ENCODE measurements at places on chromosomes 16 and 17.

DNA sequence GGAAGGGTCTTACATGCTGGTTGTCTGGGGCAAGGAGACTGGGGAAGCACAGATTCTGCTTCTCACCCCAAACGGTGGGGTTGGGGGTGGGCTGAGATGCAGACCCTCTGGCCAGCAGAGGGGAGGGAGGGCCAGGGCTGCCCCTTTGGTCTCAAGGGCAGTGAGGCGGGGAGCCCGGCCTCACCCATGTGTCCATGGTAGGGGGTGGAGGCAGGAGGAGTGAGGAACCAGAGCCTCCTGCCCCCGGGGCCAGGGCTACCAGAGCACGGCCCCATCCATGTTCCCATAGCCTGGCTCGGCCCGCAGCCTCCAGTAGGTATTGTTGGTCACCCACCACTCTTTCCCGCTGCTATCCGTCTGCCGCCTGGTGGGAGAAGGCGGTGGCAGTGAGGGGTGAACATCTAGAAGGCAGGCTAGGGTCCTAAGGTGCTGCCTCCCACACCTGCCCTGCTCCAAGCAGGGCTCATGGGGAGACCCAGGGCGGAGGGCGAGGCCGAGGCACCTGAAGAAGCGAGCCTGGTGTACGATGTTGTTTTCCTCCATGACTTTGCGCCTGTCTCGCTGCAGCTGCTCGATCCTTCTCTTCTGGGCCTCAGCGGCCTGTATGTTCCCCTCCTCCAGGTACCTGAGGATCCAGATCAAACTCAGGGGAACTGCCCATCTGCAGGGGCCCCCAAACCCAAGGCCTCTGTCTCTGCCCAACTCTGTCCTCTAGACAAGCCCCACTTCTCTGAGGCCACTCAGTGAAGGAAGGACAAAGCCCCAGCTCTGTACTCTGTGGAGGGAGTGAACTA, 13.4 kb downstream of the OSBPL7 start:
- no peak for DNase-seq

DNA sequence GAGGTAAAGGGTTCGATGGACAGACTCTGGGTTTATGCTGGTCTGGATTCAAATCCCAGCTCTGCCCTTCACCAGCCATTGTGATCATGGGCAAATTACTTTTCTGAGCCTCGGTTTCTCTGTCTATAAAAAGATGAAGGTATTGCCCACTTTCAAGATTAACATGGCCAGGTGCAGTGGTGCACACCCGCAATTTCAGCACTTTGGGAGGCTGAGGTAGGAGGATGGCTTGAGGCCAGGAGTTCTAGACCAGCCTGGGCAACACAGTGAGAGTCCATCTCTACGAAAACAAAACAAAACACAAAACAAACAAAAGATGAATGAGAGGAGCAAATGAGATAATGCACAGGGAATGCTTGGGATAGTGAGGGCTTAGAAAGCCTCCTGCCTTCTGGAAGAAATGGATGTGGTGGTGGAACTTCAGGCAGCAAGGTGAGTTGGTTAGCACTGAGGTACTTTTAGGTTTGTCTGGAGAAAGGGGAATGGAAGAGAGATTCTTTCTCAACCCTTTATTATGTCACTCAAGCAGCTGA, 8.5 kb downstream of the ADGRG3 start:
- DNase-seq = no peak

- peak; percentile 39 for DNase-seq
Observed at GRCh38 chr16:14545346-14545884, 84.6 kb downstream of the PARN start.

- no peak for DNase-seq
Observed at GRCh38 chr17:35766903-35767510, 6.3 kb downstream of the C17orf50 start.

DNA sequence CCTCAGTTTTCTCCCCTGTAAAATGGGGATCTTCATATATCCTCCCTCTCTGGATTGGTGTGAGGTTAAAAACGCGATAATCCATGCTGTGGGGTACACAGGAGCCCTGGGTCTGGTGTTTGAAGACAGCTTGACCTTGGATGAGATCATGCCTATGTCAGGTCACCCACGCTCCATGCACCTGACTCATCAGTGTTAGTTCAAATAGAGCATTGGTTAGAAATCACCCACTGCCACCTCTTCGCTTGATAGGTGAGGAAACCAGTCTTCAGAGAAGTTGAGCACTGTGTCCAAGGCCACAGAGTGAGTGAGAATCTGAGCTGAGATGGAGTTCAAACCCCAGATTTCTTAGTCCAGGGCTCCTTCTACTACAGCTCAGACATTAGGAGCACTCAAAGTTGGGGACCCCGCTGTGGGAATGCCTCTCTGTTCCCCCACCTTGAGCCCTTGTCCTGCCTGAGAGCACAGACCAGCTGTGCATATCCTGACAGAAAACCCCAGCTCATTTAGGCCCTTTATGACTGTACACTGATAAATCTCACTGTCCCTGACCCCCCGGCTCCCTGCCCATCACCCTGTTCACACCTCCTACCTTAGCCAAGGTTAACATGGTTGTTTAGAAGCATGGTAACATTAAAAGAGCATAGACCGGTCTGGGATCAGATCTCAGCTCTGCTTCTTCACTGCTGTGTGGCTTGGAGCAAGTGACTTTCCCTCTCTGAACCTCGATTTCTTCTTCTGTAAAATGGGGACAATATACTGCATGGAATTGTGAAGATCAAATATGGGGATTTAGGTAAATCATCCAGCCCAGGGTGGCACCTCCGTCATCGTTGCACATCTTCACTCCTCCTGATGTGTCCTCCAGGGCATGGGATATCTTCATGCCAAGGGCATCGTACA, 22.4 kb upstream of the LGALS9 start:
- DNase-seq = no peak

DNA sequence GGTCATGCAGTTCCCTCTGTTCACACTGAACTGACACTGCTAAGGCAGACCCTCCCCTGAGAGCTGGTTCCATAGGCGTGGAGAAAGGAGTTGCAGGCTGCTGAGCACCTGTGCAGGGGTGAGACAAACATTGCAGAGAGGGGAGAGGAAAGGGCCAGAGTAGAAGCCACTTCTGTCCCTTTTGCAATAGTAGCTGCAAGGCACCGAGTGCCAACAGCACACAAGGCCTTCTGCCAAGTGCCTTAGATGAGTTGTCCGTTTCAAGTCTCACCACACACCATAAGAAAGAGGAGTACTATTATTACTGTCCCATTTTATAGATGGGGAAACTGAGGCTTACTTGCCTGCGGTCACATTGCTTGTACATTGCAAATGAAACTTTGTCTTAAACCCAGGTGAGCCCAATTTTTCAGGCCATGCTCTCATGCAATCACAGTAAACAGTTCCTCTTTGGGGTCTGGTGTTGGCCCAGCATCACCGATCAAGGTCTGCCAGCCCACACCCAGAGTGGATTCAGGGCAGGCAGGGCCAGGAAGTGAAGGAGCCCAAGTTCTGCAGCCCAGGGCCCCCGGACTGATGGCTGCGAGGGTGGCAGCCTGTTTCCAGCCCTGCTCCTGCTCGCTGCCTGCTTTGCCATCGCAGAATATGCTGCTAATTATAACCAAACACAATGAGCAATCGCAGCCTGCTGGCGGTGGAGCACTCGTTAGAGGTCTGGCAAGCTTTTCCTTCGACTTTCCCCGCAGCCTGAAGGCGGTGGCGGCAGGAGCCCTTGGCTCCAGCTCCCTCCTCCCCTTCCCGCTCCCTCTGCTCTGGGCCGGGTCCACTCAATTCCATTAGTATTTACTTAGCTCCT, 36.8 kb upstream of the DYNLL2 start:
- no peak for DNase-seq

DNA sequence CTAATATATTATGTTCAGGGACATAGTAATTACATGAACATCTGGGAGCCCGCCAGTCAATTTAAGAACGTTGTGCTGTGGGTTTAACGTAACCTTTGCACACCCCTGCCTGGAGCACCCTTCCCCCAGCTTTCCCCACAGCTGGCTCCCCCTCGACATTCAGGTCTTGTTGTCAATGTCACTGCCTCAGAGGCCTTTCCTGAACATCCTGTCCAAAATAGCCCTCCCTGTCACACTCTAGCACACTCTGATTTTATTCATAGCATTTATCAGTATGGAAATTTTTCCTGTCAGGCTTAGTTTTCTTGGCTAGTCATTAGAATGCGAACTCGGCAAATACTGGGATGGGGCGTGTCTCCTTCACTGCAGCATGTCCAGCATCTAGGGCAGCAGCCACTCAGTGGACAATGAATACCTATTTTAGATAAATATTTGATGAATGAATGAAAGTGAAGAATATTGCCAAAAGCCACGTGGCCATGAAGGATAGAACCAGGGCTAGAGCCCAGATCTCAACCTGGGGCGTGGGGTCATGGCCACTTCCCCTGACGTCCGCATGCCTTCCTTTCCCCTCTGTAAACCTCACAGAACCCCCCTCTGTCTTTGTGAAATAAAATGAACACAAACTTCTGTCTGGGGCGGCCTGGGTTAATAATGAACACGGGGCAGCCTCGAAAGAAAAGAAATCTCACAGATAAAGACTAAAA, 10.5 kb downstream of the PIK3R6 start:
- no peak for DNase-seq

DNA sequence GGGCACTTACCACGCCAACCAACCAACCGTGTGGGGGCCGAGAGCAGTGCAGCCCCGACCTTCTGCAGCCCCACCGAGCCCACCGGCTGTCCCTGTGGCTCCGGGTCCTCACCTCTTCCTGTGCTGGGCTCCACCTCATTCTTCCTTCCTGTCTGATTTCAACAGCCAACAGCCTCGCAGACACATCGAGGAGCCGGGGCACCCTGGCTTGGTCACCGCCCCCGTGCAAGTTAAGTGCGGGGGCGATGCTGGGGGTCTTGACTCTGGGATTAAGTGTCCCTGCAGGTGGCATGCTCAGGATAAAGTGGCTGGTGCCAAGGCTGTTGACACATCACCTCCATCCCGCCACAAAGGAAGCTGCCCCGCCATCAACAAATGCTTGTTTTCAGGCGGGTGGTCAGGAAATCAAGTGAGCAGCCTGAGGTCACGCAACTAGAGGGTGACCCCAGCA, at the start of gene NLRC3:
NLRC3 (minus strand) TSS at position 102 of the 451 bp plus-strand sequence. CDS start 12,367 bp downstream, outside the sequence.
- no peak for DNase-seq

DNA sequence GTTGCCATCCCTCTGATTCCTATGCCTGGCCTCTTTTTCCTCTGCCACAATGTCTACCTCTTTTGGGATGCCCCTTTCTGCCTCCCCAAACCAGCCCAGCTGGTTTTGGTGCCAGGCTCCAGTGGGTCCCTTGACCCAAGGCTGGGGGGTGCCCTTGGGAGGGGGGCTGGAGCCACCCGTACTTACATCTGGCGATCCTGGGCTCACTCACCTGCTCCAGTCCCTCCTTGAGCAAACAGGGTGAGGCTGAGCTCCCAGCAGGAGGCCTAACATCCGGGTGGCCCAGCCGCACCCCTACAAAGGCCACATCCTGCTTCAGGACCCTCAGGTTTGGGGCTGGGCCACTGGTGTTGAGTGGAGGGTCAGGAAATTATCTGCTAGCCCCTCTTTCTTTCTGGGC, 1.2 kb downstream of the ERN2 start:
- DNase-seq = no peak

GRCh38 chr16:84486126-84486525, 18.3 kb downstream of the MEAK7 start:
- no peak for DNase-seq

All from kidney epithelial cell (primary cell).